ENCODE measurements at places on chromosomes 3 and 15.

GRCh38 chr3:117665296-117665695 lies 955.7 kb downstream of the TUSC7 start:
- no peak for DNase-seq

DNA sequence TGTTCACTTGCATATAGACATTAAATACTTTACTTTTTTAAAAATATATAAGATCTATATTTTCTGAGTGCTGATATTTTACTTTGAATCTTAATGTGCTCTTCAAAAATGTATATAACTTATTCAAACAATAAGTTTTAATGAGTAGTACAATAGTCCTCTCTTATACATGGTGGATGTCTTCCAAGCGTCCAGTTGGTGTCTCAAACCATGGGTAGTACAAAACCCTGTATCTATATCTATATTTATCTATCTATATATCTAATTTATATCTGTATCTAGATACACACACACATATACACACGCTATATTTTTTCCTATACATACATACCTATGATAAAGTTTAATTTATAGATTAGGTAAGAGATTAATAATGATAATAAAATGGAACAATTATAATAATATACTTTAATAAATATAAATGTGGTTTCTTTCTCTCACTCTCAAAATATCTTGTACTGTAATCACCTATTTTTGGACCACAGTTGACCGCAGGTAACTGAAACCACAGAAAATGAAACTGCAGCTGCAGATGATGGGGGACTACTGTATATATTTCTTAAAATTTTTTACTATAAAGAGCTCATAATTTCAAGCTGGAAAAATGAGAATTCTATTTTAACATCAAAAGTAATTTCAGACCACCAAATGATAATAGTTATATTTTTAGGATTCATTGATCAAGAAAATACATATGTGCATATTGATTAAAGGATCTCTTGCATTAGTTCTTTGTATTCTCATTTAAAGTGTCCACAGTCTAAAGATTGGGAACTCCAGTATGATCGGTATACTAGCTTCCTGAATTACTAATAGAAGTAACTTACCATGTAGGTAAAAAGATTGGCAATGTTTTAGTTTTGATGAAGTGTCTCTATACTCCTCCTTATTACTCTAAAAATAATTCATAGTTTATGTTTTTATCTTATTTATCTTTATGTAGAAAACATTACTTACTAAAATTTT lies 215.1 kb upstream of the MLF1 start:
- no peak for DNase-seq

GRCh38 chr3:181790561-181790960 lies 78.8 kb downstream of the SOX2 start:
- no peak for DNase-seq

DNA sequence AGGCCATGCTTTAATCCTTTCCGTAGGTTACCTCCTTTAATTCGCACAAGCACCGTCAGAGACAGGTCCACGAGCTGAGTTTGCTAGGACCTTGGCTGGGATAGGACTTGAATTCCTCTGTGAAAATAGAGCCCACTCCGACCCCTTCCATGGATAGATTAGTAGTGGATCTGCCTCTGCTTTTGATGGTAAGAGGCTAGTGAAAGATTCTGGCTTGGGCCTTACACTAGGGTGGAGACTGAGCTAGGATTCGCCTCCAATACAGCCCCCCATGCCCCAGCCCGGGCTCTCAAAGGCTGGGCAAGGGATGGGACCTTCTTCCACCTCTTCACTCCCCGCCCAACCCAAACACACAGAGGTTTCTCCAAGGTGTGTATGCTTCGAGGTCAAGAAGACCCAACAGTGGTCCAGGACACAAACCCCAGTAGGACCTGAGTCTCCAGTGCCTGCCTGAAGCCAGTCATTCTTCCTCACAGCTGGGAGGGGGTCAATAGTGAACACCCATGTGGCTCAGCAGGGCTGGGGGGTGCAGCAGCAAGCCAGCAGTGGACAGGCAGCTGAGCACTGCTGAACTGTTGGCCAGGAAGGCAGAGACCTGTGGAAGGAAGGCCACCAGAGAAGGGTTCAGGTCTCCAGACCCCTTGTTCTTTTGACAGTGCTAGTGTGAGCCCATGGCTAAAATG lies 75.7 kb downstream of the SPSB4 start:
- DNase-seq, result no peak

DNA sequence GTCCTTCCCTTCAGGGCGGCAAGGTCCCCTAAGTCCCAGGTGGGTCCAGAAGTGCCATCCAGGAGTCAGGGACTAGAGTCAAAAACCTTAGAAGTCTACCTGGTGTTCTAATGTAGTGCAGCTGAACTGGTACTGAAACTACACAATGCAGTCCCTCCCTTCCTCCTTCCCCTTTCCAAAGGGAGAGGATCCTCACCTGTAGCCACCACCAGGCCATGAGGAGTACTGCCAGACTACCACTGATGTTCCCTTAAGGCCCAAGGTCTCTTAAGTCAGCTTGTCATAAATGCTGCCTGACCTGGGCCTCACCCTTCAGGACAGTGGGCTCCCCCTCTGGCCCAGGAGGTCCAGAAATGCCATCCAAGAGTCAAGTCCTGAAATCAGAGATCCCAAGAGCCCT lies 98.9 kb downstream of the ULK4 start:
- DNase-seq, result no peak

DNA sequence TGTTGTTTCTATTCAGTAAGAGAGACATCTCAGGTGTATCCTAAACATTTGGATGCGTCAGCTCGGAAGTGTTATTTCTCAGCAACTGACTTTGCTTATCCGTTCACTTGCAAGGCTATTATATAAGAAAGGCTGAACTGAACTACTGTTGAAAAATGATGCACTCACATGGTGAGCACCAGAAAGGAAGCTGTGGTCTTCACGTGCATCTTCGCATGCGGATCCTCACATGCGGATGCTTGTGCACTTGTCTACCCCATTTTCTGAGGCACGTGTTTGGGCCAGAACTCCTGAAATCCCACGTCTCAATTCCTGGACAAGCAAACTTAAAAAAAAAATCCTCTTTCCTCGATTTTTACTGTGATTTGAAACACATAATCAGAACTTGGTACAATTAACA lies 63.2 kb downstream of the PDZRN3 start:
- no peak for DNase-seq

- no peak for DNase-seq
Observed at GRCh38 chr15:100901296-100901695, 17.9 kb upstream of the LRRK1 start.

DNA sequence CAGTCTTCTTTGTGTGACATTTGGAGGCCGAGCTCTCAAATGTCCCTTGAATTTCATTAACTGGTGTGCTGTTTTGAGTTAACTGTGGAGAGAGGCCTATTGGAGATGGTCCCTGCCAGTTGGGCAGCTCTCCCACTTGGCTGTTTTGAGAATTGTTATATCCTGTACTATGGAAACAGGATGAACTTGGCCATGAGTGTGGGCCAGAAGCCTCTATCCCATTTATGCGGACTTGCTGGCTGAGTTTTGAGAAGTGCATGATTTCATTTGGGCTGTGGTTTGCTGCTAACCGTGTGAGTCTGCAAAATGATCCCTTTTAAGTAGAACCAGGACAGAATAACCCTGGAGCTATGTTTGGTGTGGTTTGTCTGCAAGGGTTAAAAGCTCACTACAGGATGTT lies 366.0 kb downstream of the PTPRG start:
- DNase-seq, result peak; percentile 90

GRCh38 chr3:120418866-120419490 lies 31.8 kb downstream of the FSTL1 start:
- DNase-seq, result no peak

- no peak for DNase-seq
Observed at GRCh38 chr3:197460002-197460401, 95.8 kb downstream of the BDH1 start.

GRCh38 chr3:53630547-53630946 lies 136.1 kb downstream of the CACNA1D start:
- DNase-seq, result no peak

DNA sequence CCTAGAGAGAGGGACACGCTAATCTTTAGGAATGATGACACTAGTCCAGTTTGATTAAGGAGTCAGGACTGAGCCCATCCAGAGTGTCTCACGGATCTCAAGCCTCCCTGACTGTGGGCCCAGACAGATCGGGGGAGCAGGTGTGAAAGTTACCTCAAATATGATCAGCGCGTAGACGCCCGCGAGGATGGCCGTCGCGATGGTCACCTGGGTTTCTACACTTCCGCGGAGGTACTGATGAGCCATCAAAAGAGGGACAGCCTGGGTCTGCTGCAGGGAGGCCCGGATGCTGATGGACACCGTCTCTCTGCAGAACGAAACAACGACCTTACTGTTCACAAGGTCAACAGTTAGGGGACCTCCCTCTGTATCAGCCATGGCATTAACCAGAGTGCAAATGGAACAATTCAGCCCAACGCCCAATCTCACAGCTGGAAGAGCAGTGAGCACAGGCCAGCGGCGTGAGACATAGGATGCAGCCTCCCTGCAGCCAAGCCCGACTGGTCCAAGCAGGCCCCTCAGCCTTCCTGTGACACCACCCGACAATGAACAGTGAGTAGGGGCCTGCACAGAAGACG lies 84.4 kb downstream of the OCA2 start:
- no peak for DNase-seq

- no peak for DNase-seq
Observed at GRCh38 chr3:147513785-147514184, 104.6 kb downstream of the ZIC1 start.

GRCh38 chr15:82680200-82681102 lies 29.2 kb downstream of the AP3B2 start:
- DNase-seq, result no peak

DNA sequence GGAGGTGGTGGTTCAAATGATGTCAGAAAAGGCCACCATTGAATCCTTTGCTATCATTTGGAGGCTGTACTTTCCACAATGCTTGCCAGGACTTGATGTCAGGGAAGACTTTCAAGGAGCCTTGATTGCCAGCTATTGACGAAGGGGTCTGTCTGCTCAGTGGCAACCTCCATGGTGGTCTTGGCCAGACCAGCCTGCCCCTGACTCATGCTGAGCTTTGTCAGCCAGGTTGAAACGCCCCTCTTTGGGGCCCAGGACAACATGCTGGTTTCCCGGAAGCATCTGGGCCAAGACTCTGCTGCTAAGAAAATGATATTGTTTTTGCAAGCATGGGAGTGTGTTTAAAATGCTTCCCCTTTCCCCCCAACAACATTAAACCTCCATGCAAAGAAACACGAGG lies 26.7 kb downstream of the CGNL1 start:
- DNase-seq, result no peak

GRCh38 chr3:23041918-23042696 lies 161.0 kb upstream of the UBE2E2 start:
- DNase-seq, result no peak

DNA sequence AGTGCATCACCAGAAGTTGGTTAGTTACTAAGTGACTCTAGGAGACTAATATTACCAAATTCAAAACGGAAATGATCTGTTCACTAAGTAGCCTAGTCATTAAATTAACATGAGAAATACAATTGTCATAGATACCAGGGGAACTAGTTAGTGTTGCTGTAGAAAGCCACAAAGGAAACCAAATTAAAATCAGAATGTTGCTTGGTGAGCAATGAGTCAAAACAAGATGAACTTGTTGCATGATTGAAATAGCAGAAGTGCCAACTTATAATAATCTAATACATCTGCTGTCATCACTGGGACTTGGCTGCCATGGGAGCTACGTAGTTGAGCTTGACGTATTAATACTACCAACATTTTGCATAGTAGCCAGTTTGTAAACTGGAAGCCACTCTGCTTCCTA lies 458.1 kb downstream of the DIPK2A start:
- DNase-seq, result no peak

DNA sequence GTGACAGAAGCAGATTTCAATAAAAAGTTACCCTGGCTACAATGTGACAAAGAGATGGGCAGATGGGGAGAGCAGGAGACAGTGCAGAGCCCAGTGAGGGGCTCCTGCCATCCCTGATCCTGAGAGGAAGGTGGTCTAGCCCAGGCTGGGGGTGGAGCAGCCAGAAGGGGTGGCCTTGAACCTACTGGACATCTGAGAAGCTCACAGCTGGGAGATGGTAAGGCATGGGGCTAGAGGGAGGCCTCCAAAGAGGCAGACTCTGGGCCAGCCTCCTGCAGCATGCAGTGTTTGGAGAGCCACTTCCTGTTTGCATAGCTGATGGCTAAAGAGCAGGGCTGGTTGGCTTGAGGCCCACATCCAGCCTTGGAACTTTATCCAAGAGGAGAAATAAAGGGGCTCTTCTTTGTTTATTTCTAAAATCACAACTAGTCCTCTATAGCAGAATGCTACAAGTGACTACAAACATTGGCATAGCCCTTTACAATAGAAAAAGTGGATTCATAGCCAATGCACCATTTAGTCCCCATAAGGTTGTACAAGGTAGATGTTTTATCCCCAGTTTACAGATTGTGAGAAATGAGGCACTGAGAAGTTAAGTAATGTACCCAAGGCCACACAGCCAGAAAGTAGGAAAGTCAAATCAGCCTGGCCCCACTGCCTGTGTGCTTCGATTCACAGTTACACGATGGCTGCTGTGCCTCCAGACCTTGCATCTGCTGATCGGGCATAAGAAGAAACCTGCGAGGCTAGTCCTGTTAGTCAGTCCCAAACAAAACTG lies 4.6 kb downstream of the EFCC1 start:
- DNase-seq, result no peak

DNA sequence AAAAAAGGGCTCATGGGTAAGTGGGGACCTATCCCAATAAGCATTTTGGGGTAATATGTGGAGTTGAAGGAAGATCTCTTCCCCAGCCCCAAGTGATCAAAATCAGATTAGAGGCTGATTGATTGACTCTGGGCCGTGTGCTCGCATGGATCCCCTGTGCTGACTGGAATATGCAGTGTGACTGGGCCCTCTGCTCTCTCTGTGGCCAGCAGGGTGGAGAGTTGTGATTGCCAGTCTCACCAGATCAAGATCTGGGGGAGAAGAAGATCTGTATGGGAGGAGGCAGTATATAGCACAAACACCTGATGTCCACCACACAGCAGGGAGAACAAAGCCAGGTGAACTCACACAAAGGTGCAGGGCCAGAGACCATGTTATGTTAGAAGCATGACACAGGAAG lies 8.8 kb downstream of the NUDT16 start:
- DNase-seq, result no peak

GRCh38 chr3:53342353-53342752 lies 5.0 kb downstream of the DCP1A start:
- no peak for DNase-seq

- DNase-seq, result no peak
Observed at GRCh38 chr3:113097960-113098447, 107.2 kb downstream of the GTPBP8 start.

DNA sequence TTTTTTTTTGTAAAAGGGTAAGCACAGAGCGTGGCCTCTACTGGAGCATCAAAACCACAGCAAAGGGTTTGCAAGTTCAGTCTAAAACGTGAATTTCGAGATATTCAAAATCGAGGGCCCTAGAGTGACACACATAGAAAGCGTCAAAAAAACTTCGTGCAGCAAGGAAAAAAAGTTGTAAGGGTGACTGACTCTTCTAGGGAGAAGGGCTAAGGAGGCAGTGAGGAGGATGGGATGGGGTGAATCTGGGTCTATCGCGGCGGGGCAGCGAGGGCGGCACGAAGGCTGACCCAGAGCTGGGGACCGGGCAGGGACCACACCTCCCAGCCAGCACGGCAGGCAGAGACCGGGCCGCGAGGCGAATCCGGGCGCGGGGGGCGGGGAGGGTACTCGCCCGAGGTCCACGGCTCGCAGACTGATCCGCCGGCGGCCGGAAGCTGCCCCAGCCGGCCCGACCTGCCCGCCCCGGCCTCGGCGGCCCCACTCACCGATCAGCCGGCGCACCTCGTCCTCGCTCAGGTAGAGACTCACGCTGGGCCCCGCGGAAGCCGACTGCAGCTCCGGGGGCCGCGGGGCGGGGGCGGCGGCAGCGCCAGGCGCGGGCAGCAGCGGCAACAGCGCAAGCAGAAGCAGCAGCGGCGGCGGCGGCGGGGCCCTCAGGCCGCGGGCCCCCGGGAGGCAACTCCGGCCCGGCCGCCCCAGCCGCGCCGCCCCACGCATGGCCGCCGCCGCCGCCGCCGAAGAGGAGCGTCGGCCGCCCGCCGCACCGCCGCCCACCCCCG lies 533 bp downstream of the RYK start:
- no peak for DNase-seq

Data from AG09319 (cell line).